ENCODE measurements at places on chromosomes 3 and 15.

DNA sequence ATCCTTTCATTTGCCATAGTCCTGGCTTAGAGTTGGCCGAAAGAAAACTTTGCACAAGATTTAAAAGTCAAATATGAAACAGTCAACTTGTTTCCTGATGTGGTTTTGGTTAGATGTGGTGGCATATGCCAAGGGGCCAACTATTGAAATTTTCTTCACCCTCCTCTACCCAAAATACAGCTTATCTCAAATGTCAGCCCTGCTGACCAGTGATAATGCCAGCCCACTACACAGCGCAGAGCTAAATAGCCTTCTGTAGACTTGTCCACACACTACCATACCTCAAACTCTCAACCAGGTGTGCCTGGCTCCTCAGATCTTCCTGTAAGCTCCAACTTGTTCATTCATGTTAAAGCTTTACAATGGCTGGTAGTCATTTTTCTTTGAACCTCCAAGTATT, 368.5 kb upstream of the STAC start:
- no peak for DNase-seq

DNA sequence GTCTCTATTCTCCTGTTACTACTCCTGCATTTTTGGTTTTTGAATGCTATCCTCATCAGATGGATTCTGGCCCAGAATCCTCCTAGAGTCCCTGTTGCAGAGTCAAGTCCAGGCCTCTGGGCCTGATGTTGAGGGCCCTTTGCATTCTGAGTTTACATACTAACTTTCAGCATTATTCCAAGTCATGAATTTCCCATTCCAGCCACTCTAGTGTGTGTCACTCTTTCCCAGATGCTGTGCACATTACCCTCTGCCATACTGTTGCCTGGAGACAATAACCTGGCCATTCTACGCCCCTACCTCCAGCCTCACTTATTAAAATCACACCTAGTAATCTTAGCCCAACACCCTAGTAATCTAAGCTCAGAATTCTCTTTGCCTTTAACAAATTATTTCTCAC, 53.4 kb downstream of the GXYLT2 start:
- no peak for DNase-seq

DNA sequence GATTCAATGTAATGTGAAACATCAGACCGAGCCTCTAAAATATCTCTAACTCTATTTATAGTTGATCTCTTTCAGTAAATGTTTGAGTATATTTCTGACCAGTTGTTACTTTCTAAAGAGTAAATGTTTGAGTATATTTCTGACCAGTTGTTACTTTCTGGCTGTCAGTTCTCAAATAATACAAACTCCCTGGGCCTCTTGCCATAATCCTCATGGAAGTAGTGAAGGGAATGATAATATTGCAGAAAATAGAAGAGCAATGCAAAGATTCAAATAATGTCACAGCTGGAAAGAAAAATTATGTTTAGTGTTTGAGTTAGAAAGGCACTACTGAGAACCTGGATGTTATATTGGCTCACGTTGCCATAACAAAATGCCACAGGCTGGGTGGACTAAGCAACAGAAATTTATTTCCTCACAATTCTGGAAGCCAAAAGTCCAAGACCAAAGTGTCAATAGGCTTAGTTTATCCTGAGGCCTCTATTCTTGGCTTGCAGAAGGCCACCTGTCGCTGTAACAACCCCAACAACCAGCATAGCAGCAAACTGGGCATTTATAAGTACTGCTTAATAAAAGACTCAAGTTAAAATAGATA, 470.6 kb upstream of the BCHE start:
- DNase-seq = no peak

DNA sequence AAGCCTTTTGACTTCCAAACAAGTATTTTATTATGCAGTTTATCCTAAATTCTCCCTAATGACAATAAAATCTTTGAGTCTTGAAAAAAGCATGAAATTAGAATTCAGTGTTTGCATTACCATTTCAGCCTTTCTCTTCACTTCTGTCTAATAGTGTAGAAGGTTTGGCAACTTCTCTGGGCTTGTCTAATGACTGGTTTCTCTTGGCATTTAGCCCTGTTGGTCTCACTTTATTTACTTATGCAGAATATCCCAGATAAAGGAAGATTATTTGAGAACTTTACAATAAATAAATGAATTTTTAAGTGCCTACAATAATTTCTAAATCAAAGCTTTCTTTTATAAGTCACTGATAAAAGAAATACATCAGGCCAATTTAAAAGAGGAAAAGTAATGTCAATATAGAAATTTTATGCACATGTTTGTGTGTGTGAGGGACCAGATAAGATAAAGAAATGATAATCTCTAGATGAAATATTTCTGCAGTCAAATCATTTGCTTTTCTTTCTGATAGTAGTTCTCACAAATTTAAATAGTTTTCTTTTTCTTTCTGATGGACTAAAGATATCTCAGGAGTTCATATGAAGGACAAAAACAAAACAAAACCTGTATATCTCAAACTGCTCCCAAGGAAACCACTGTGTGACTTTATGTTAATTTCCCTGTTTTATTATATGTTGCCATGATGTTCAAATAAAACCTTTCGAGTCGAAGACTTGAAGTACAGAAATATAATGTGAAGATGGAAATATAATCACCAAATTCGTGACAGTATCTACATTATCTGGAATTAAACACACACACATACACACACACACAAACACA, 533.1 kb upstream of the CBLB start:
- DNase-seq = no peak

DNA sequence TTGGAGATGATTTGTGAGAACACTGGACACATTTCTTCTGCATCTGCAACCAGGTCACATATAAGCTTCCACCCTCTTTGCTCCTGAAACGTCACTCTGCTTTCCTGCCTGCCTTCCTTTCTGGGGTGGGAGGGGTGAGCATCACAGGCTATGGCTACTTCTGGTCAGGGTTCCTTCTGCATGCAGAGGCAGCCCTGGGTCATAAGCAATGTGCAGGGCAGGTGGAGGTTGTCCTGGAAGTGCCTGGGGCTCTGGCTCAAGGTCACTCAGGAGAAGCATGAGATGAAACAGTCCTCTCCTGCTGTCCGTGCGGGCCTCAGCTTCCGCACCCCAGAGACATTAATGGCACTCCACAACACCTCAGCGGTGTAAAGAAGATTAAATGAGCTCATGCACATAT, 15.1 kb downstream of the SLC6A20 start:
- no peak for DNase-seq

DNA sequence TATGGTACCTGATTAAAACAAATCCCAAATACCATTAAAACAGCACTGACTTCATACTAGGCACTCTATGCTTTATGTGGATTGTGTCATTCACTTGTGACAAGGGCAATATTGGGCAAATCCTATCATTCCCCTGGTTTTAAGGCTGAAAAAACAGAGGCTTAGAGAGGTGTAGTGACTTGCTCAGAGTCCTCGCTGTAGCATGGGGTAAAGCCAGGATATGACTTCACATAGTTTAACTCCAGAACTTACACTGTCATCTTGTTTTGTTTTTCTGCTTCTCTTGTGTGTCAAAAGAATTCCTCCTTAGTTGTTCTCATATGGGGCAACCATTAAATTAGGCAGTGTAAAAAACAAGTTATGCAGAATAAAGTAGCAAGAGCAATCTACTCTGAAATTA, 40.3 kb upstream of the ICE2 start:
- DNase-seq = no peak
